Activated T-helper 9 cell treated with anti-CD3 and anti-CD28 coated beads, Interleukin-2, amount 50 U/mL, for 16 hours (primary cell): ENCODE measurements at places on chromosomes 7 and 10.

GRCh38 chr7:1542841-1543747 is 12.6 kb downstream of the MAFK start:
- DNase-seq, result no peak

DNA sequence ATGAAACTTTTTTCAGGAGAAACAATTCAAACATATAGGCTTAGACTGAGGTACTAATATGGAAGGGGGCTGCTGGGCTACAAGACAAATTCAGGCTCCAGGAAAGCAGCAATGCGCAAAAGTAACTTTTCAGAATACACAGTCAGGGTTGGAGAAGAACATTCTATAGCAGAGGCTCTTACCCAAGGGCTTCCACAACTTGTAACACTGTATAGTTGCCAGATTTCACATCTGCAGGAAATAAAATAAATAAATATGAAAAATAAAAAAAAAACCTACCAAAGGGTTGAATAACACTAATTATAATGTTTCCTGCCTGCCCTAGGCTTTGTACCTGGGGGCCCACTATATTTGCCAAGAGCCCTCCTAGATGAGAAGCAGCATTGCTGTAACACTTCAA is 14.3 kb downstream of the MMS19 start:
- DNase-seq, result no peak

- no peak for DNase-seq
These were observed 3.1 kb downstream of the C1GALT1 start for GRCh38 chr7:7185371-7185989.

DNA sequence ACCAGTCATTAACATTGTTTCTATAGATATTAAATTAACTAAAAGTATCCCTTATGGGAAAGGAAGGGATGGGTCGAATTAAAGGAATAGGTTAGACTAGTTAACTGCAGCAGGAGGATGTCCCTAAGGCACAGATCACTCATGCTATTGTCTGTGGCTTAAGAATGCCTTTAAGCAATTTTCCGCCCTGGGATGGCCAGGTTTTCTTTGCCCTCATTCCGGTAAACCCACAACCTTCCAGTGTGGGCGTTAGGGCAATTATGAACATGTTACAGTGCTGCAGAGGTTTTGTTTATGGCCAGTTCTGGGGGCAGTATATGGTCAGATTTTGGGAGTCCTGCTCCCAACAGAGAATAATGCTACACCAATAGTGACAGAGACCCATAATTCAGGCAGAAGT is 139.3 kb upstream of the CDK13 start:
- DNase-seq, result no peak

DNA sequence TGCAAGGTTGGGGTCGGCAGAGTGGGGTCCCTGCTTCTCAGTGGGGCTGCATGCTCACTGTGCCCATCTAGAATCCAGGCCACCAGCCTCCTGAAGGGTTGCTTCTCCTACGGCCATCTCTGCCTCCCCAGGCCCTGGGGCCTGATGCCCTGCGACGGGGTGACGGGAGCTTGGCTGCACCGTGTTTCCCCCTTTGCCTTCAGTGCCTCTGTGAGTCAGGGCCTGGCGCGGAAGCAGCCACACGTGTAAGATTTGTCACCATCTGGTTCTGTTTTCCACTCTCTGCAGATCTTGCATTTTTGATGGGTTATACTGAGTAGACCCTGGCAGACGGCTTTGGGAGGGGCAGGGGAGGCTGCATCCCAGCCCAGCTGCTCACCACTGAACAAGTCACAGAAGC is 7.2 kb downstream of the ADAMTS14 start:
- DNase-seq, result no peak

DNA sequence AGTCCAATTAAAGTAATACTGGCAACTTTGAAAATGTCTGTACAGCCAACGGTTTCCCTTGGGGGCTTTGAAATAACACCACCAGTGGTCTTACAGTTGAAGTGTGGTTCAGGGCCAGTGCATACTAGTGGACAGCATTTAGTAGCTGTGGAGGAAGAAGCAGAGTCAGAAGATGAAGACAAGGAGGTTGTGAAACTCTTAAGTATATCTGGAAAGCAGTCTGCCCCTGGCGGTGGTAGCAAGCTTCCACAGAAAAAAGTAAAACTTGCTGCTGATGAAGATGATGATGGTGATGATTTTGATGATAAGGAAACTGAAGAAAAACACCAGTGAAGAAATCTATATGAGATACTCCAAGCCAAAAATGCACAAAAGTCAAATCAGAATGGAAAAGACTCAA is 72.2 kb downstream of the ZNF783 start:
- DNase-seq, result no peak

DNA sequence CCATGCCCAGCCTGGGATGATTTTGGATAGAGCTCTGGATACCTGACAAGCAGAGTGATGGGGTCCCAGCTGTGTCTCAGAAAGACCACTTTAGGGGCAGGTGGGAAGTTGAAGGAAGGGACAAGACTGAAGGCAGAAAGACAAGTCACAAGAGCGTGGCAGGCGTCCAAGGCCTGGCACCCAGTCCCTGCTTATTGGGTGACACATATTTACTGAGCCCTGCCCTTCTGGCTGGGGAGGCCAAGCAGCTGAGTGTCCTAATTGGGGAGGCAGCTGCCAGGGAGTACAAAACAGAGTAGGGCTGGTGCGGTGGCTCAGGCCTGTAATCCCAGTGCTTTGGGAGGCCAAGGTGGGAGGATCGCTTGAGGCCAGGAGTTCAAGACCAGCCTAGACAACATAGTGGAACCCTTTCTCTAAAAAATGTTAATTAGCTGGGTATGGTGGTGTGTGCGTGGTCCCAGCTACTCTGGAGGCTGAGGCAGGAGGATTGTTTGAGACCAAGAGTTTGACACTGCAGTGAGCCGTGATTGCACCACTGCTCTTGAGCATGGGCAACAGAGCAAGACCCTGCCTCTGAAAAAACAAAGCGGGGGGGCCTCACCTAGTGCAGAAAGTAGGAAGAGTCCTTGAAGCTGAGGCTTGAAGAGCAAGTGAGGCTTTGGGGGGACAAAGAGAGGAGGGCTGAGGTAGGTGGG is 53.0 kb upstream of the GTF2I start:
- no peak for DNase-seq

DNA sequence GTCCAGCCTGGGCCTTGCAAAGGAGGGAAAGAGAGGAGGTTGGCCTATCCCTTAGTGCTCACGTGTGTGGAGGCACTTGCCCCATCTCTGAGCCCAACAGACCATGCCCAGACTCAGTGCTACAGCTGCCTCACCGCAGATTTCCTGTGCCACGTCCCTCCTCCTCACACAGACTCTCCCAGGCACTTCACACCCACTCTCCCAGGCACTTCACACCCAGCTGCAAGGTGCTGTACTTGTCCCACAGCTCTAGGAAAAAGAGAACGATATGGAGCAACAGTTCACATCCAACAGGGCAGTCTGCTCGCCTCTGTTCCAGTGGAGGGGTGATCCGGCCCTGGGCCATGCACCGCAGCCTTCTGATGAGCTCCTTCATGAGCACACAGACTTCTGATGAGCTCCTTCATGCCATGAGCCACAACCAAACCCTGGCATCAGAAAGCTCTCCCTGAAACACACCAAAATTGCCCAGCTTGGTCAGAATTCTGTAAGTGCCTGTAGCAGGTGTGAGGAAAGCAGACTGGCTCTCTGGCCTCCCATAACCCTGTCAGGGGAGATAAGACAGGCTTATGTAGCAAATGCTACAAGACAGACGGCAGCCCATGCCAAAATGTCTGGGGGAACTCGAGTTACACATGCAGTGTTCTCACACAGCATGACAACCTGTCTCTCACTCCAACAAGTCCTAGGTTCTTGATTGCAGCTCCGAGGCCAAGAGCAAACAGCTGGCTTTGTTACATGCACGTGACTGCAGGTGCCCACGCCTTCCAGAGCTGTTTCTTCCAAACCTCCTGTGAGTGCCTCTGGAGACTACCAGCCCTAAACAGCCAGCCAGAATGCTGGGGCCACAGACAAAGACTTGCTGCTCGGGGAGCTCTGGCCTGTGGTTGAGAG is 348.5 kb downstream of the GRID1 start:
- no peak for DNase-seq

- no peak for DNase-seq
These were observed 9.7 kb upstream of the MPP7 start for GRCh38 chr10:28312572-28312971.

DNA sequence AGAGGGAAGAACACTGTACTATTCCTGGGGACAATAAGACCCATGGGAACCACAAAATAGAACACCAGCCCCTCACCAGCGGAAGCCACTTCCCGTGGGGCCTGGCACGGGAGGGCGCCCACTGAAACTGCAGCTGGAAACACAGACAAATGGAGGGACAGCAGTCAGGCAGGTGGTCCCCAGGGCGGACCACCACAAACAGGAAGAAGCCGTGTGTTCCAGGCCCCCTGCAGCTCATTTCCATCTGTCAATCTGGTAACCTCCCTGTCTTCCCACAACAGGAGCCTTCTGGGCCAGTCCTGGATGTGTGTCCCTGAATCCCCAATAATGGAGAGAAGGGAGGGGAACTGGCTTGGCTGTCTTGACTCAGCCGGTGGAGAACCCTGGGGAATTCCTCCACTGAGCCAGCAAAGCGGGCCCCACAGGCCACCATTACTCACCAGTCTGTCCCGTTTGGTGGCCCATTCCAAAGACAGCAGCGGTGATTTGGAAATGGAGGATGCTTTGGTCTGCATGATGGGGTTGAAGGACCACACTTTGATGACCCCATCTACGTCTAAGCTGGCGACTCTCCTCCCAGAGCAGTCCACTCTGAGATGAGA is 16.7 kb downstream of the WDR91 start:
- DNase-seq, result no peak

DNA sequence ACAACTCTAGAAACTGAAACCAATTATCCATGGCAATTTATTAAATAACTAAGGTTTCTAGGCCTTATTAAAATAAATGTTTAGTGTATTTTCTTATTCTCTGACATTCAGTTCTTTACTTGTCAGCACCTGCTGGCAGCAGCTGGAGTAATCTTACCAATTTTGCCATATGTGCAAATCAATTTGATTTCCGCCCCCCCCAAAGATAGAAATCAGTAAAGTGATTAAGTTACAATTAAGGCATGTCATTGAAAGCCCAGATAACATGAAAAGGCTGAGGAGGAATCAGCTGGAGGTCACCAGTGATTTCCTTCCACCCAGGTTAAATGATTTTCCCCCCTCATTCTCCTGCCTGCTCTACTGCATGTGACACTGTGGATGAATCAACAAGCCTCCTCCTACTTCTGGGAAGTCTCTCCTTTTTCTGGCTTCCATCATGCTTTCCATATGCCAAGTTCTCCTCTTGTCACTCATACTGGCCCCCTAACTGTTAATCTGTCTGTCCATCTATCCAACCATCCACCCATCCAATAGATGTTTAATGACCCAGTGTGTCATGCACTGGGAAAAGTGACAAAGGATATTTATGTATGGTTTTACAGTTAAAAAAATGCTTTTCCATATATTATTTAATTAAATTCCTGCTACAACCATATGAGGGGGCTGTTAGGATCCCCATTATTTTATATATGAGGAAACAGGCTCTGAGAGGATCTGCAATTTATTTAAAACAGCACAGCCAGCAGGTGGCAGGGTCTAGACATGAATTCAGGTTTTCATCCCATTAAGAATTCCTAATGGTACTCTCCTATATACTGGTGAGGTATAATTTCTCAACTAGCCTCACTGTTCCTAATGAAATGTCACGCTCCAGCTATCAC is 116.5 kb downstream of the ATXN7L1 start:
- no peak for DNase-seq

GRCh38 chr10:79220307-79220706 is 127.0 kb upstream of the PPIF start:
- no peak for DNase-seq

- no peak for DNase-seq
These were observed 793.8 kb downstream of the SORCS1 start for GRCh38 chr10:106370751-106371150.
